Eye (tissue), 1 donor: ENCODE measurements at places on chromosomes 3 and 15.

GRCh38 chr3:107881509-107881908, 209.3 kb downstream of the CD47 start:
- DNase-seq: no peak

DNA sequence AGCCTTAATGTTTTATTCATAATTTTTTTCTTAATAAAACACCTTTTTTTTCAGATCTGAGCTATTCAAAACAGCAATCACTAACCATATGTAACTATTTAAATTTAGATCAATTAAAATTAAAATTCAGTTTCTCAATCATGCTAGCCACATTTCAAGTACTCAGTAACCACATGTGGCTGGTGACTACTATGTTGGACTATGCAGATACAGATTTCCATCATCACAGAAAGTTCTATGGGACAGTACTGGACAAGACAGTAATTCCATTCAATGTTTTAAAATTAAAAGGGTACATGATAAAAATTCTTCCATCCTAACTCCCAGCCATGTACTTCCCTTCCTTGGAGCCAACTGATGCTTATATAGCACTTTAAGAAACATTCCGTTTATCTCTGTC, 119.3 kb downstream of the GLDN start:
- DNase-seq: no peak

DNA sequence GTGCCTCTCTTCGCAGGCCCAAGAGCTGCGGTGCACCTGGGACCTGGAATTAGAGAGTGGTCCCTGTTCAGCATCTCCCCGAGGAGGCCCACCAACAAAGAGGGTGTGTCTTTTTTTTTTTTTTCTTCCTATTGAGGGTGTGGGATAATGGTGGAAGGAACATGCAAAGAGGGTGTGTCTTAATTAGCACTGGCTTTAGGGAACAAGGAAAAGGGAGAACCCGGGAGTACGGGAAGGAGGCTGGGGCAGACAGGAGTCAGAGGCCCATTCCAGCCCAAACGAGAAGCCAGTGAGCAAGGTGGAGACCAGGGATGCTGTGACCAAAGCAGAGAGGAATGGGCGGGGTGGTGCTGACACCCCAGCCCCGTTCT, 429 bp upstream of the LOXL1 start:
- no peak for DNase-seq

DNA sequence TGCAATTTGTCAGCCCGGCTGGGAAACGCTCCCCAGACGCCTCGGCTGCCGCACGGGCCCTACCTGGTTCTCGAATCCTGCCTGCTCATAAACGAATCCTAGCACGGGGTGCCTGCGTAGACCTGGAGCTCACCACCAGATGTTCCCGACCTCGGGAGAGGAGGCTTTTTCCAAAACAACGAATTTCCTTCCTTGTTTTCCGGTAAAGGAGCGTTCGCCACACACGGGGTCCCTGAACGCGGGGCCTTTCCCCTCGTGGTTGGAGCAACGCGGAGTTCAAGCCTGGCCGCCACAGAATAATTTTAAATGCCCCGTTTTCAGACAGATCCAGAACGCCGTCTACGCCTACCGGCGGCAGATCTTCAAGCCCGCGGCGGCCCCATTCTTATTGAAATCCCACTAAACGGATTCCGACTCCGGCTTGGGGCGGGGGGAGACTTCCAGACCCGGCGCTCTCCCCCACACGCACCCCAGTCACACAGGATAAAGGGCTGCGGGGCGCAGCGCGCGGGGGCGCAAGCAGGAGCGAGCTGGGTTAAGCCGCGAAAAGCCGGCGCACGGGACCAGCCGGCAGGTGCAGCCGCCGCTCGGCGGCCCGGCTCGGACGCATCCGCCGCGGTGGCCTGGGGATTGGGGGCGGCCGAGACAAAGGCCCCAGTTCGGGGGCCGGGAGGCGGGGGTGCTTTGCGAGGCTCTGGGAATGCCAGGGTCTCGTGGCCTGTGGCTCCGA, 895 bp downstream of the GATA2 start:
- peak; percentile 86 for DNase-seq

DNA sequence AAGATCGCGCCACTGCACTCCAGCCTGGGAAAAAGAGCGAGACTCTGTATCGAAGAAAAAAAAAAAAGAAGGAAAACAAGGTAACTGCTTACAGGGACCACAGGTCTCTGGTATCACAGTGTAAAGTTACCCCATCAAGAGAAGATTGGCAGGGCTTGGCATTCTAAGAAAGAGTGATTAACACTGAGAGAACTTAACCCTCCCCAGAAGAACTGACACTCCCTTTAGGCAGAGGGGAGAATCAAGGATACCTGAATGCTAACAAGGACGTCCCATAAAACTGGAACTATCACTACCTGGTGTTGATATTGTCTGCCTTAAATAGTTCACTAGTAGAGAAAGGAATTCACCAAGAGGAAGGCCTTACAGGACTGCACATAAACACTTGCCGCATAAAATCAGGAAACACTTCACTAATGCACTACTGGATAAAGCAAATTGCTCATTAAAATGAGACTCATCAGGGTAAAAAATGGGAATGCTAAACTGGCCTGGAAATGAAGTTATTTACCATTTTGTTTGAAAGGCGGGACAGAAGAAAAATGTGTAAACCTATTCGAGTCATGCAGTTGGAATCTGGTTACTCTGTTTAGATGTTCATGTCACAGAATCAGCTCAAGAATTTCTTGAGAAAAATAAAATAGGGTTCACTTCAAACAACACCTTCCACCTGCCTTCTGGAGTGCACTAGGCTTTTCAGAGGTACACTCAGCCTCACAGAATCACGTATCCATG, 121.6 kb downstream of the FOXP1 start:
- no peak for DNase-seq

DNA sequence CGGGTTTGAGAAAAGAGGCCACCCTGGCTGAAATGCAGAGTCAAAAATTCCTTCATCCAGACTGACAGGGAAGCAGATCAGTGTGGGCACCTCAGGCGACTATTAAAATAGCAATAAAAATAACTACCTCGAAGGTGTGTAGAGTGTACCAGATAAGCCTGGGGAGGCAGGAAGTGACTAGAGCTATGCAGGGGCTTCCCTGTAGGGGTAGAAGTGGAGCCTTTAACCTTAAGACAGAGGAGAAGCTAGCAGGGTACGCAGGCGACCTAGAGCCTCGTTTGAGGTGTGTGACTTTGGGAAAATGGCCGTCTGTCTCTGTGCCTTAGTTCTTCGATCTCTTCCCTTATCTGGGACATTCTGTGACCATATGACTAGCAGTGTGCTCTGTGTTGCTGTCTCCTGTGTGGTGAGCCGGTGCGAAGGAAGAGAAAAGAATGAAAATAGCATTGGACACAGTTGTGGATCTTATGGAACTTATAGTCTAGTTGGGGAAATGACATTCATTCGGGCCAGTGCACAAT, 17.6 kb downstream of the BHLHE40 start:
- no peak for DNase-seq

- DNase-seq: peak; percentile 7
These were observed 53.8 kb upstream of the CADM2 start for GRCh38 chr3:84904816-84905555.

- DNase-seq: no peak
These were observed 26.3 kb upstream of the THRB start for GRCh38 chr3:24520976-24521419.

GRCh38 chr3:56915966-56916586, 114.3 kb upstream of the ARHGEF3 start:
- peak; percentile 73 for DNase-seq

DNA sequence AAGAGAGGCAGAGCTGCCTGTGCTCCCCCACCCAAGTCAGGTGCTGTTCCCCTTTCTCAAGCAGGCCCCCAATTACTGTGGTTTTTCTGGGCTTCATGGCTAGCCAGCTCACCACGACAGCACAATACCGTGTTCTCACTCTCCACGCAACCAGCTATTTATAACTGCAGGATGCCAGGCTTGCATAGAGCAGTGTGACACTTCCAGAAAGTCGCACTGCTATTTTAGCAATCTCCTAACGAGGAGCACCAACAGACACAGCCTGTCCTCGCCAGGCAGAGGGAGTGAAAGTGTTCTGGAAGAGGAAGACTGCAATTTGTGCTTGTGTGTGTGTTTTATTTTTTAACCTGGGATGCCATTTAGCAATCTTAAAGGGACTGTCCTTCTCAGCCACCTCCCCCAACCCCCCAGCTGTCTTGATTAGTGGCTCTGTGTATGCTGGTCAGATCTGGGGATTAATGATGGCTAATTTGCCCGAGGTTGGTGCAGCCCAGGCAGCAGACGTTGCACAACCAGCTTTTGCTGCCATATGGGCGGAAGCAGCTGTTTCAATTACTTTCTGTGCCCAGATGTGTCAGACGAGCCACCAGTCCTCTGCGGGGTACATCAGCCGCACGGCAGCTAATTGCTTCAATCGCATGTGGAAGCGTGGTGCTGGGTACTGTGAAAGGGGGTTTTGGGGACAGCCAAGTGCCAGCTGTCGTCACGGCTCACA, 268.0 kb upstream of the ARRDC4 start:
- DNase-seq: peak; percentile 42

DNA sequence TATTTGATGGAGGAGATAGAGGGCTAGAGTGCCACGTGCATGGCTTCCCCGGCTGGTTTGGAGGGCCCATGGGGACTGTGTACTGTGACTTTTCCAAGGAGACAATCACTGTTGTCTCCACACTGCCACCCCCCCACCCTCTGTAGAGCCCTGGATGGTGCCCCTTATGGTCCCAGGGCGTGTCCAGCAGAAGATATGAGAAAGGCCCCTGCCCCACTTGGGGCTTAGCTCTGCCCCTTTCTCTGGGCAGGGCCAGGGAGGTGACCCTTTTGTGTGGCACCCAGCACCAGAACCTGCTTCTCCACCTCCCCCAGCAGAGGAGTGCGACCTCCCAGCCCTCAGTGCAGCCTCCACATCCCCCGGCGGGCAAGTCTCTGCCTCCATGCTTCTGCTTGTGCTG, 32.1 kb downstream of the SPSB4 start:
- DNase-seq: no peak

- no peak for DNase-seq
These were observed 49.1 kb downstream of the FBN1 start for GRCh38 chr15:48596415-48596814.

- DNase-seq: no peak
These were observed 245.2 kb downstream of the IL20RB start for GRCh38 chr3:137202941-137203340.

- no peak for DNase-seq
These were observed 21.2 kb downstream of the CRTC3 start for GRCh38 chr15:90550919-90551318.

GRCh38 chr3:158731486-158731885, 771 bp downstream of the RARRES1 start:
- DNase-seq: peak; percentile 67

- DNase-seq: no peak
These were observed 76.6 kb upstream of the PRTG start for GRCh38 chr15:55819397-55820034.

GRCh38 chr3:171516765-171517164, 56.6 kb upstream of the TNIK start:
- DNase-seq: no peak

DNA sequence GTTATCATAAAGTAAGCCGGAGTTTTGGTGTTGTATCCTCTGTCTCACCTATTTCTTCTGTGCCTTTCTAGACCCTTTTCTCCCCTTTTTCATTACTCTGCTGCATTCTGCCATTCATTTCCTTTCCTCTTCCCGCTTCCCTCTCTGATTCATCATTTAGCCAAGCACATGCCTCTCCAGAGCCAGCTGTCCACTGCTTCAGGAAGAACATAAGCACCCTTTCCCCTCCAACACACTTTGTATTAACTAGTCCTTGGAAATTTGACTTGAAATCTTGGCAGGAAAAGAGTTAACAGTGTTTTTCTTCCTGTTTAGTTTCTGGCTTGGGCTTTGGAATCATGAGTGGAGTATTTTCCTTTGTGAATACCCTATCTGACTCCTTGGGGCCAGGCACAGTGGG, 9.7 kb downstream of the APH1B start:
- DNase-seq: no peak

- DNase-seq: no peak
These were observed 44.2 kb downstream of the ZNF589 start for GRCh38 chr3:48285132-48285531.

- no peak for DNase-seq
These were observed 20.5 kb downstream of the TM4SF4 start for GRCh38 chr3:149494759-149495580.

- DNase-seq: no peak
These were observed 54.7 kb downstream of the TP63 start for GRCh38 chr3:189685860-189686259.

DNA sequence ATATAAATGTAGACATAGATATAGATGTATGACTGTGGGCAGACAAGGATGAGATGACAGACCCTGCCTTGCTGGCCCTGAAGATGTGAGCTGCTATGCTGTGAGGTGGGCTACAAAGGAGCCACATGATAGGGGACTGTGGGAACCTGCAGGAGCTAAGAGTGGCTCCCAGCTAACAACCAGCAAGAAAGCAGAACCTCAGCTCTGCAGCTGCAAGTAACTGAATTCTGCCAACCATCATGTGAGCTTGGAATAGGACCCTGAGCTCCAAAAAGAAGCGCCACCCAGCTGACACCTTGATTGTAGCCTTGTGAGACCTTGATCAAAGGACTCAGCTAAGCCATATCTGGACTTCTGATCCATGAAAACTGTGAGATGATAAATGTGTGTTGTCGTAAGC, 123.3 kb upstream of the GRM7 start:
- DNase-seq: no peak

DNA sequence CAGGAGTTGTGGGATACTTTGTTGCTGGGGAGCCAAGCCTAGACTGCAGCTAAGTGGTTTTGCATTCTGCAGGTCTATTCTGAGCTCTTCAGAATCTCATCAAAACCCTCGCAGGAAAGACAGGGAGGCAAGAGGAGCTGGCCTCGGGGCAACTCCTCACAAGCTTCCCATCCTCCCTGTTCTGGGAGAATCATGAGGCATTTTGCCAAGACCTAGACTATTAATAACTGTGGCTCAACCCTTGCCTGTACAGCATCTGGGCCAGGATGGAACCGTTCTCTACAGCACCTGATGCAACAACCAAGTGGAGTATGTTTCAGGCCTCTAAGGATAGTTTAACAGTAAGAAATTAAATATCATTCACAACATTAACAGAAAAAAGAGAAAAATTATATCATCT, 20.2 kb upstream of the SLC6A20 start:
- DNase-seq: no peak

GRCh38 chr3:50455161-50456018, 48.0 kb downstream of the CACNA2D2 start:
- peak; percentile 63 for DNase-seq

DNA sequence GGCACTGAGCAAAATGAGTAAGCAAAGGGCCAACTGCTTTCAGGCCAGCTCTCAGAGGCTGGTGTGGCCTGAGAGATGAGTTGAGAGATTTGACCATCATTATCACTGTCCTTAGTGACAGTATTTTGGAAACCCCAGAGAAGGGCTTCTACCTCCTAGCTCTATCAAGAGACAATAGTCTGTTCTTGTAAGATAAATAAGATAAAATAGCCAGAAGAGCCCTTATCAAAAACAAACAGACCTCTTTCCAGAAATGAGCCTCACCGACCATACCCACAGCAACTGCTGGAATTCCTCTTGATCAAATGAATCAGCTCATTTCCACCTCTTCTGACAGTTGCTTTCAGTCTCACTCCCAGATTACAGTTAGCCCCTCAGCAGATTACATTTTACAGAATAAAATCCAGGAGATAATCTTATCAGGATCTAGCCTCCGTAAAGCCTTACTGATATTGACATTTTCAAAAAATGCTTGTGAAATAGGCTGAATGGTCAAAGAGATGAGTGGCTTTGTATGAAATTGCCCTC, 4.5 kb downstream of the HDC start:
- DNase-seq: no peak
